Activated CD4-positive, alpha-beta T cell treated with anti-CD3 and anti-CD28 coated beads for 4 hours (primary cell): ENCODE measurements at places on chromosomes 16 and 17.

DNA sequence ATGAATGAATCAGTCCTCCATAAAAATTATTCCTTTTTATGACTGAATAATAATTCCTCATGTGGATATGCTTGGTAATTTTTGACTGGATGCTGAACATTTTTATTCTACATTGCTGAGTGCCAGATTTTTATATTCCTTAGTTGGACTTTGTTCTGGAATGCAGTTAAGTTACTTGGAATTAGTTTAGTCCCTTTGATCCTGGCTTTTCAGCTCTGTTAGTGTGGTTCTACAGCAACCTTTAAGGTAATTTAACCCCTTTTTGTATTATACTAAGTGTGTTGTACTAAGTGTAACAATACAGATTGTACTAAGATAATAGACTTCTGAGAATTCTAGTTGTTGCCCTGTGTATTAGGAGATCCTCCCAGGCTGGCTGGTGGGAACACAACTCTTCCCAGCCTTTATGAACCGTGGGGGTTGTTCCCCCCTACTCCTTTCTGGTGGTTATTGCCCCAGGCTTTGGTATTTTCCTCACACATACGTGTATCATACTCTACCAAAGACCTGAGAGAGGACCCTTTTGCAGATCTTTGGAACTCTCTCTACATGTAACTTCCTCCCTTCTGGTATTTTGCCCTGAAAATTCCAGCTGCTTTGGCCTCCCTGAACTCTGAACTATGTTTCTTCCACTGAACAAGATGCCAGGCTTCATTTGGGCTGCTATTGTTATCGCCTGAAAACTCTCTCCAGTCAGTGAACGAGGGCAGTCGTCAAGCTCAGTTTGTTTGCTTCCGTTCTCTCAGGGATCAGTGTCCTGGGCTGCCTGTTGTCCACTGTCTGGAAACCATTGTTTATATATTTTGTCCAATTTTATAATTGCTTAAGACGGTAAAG is 30.5 kb downstream of the TANGO6 start:
- no peak for DNase-seq

DNA sequence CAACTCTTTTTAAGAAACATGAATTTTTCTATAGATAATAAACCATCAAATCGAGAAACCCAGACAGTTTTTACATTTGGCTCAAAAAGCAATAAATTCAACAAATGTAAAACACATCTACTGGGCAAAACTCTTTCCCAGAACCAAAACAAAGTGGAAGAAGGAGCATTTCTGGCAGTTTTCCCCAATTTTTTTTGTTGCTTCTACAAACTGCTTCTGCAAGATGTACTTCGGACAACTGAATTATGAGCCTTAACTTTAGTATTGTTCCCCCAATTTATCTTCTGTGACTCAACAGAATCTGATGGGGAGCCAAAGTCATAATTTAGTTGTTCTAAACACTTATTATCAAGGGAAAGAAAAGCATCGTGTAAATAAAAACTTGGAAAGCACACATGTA is 1047.2 kb downstream of the CDH11 start:
- no peak for DNase-seq

DNA sequence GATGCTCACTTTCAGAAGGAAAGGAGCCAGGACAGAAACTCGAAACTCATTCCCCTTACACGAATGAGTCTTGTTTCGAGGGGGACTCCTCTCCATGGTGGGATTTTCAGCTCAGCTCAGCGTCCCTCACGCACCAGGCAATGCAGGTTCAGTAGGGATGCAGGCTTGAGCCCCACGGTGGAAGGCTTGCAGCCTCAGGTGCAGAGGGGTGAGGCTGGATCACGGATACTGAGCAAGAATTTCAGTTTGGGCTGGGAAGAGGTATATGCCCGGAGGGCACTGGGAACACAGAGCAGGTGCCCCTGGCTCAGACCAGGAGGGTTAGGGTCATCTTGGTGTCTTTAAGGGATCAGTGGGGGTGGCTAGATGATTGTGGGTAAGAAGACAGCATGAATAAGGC is 344.9 kb upstream of the TNRC6C start:
- no peak for DNase-seq

- peak; percentile 82 for DNase-seq
These were observed at the start of gene PGS1 for GRCh38 chr17:78378225-78379130. PGS1 (plus strand) TSS chr17:78378649; CDS start chr17:78378666, 17 bp downstream.

GRCh38 chr17:19805006-19805405 is 56.9 kb upstream of the ALDH3A1 start:
- DNase-seq = no peak

DNA sequence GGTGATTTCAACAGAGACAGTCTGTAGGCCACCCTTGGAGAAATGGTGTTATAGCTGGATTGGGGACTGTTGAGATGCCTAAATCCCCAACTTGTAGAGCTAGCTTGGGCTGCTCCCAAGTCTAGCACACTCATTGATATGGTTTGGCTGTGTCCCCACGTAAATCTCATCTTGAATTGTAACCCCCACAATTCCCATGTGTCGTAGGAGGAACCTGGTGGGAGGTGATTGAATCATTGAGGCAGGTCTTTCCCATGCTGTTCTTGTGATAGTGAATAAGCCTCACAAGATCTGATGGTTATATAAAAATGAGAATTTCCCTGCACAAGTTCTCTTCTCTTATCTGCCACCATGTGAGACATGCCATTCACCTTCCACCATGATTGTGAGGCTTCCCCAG is 536.0 kb downstream of the CDH13 start:
- no peak for DNase-seq

GRCh38 chr17:74356646-74357465 is 4.8 kb downstream of the BTBD17 start:
- no peak for DNase-seq

GRCh38 chr17:36808180-36808661 is 129.1 kb upstream of the LHX1 start:
- no peak for DNase-seq

- no peak for DNase-seq
These were observed 5.5 kb downstream of the PPP1R9B start for GRCh38 chr17:50144845-50145531.

GRCh38 chr17:1582374-1582773 is 19.8 kb upstream of the PITPNA start:
- DNase-seq = no peak

- no peak for DNase-seq
These were observed 7.7 kb downstream of the SALL1 start for GRCh38 chr16:51143196-51143977.

- no peak for DNase-seq
These were observed 39.7 kb downstream of the CUEDC1 start for GRCh38 chr17:57915544-57915943.

GRCh38 chr16:78972006-78972405 is 628.5 kb downstream of the MAF start:
- DNase-seq = no peak

DNA sequence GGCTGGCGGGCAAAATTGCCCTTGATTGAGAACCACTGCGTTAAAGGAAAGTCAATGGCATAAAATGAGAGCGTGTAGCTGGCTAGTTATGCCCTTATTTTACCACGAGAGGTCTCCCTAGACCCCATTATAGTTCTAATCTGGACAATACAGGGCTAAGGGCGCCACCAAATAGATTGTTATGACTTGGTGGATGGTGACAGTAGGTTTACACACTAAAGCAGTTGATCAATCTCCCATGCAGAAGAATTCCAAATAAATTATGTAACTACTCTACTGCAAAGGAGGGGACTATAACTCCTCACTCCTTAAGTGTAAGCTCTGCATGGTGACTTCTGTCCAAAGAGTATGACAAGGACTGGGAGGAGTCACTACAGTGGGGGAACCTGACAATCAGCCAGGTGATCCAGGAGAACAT is 20.4 kb upstream of the YPEL2 start:
- DNase-seq = peak; percentile 32

- no peak for DNase-seq
These were observed 162.8 kb downstream of the IRF8 start for GRCh38 chr16:86061721-86062120.

GRCh38 chr17:33779234-33779591 is 475.9 kb upstream of the CCL2 start:
- DNase-seq = no peak

- peak; percentile 31 for DNase-seq
These were observed 46.8 kb downstream of the HIC1 start for GRCh38 chr17:2101448-2102257.

DNA sequence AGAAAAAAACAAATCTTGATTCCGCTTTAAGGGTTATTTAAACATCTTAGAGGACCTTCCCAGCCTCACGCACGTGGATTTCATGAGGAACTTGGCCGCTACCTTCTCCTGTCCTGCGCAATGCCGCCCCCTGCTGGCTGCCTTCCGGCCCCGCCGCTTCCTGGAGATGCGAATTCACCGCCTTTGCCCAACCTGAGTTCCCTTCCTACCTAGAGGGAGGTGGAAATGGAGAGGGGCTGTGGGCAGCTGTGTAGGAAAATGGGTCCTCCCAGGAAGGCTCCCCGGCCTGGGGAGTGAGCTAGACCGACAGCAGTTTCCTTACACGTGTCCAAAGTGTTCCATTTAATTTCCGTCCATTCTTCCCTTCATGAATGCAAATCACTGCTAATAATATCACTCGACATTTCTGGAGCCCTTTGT is 1.0 kb upstream of the ABCC12 start:
- DNase-seq = peak; percentile 72

GRCh38 chr17:42135664-42136653 is 13.4 kb downstream of the HSPB9 start:
- no peak for DNase-seq

DNA sequence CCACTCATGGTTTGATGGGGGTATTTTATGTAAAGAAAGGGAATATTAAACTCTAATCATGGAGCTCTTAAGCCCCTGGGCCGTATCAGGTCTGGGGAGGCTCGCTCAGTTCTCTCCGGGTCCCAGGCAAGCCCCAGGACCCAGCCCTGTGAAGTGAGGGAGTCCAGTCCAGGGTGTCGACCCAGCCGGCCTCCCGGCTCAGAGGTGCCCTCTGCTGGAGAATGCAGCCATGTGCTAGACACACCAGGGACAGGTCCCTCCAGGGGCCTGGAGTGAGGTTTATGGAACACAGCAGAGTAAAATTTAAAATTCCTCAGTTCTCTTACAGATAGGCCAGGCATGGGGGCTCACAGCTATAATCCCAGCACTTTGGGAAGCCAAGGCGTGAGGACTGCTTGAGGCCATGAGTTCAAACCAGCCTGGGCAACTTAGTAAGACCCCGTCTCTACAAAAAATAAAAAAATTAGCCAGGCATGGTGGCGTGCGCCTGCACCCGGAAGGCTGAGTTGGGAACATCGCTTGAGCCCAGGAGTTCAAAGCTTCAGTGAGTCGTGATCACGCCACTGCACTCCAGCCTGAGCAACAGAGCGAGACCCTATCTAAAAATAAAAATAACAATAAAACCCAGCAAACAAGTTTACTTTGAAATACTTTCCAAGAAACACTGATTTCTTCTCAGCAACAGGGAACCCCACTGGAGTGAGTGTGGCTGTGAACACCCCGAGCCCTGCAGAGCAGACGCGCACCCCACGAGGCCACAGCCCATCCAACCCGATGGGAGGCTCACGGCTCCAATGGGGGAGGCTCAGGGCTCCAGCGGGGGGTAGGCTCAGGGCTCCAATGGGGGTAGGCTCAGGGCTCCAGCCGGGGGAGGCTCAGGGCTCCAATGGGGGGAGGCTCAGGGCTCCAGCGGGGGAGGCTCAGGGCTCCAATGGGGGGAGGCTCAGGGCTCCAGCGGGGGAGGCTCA is 72.2 kb downstream of the ZNF778 start:
- peak; percentile 73 for DNase-seq

DNA sequence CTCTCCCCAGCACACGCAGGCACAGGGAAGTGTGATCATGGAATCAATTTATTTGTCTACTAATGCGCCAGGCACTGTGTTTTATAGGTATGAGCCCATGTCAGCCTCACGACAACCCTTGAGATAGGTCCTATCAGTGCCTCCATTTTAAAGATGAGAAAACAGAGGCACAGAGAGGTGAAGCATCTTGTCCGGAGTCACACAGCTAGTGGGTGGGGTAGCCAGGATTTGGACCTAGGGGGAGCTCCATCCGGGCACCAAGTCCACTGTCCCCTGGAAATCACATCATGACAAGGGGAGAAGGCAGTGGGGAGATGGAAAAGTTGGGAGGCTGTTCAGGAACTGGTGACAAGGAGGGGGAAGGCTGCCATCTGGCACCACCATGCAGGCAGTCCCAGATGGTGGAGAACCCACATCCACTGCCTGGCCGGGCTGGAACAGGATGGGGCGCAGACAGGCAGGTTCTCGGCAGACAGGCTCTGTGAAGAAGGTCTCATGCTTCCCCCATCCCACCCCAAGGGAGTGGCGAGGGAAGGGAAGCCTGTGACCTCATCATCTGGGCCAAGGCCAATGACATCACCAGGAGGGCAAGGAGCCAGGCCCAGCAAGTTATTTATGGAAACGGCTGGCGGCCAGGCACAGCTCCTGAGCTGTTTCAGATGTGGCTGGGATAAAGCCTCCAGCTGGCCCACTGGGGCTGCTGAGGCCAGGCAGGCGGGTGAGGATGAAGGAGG is 126.0 kb upstream of the SDK2 start:
- no peak for DNase-seq

DNA sequence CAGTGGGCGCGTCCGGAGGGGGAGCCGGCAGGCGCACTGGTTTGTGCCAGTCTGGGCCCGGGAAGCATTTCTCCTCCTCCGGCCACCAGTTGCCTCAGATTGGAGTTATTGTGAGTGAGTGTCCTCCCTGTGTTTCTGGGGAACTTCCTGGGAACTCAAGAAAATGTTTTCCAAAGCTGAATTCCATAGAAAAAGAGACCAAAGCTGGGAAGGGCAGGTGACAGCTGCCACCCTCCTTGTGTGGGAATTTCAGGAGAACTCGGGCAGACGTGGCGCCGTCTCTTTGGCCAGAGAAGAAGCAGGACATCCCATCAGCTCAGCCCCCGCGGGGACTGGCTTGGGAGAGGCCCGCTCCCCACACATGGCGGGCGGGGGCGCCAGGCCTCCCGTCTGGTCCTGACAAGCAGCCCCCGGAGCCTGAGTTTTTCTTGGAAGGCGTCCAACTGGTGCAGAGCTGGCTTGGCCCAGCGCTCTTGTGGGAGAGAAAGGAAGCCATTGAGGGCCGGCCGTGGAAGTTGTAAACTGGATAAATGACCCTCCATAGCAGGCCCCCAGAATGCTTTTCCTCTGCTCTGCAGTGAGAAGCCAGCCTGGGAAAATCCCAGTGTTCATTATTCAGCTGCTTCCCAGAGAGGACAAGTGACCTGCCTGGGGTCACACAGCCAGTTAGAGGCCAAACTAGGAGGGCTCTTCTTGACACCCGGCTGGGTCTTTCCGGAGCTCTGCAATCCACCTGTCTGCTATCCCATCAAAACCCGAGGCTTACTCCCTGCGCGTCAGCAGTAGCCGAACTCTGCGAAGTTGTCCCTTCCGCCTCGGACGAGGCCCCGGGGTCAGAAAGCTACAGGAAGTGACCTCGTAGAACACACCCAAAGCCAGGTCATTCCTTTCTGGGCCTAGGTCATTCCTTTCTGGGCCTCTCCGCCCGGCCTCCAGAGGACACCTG is 39.2 kb upstream of the GSE1 start:
- DNase-seq = no peak
